Kidney (tissue), 22 donors: ENCODE measurements at places on chromosomes 3 and 15. TPM values are rescaled to one million over a fixed set of nuclear protein-coding genes. Genes with fewer than 3 reads are reported as not detected.

DNA sequence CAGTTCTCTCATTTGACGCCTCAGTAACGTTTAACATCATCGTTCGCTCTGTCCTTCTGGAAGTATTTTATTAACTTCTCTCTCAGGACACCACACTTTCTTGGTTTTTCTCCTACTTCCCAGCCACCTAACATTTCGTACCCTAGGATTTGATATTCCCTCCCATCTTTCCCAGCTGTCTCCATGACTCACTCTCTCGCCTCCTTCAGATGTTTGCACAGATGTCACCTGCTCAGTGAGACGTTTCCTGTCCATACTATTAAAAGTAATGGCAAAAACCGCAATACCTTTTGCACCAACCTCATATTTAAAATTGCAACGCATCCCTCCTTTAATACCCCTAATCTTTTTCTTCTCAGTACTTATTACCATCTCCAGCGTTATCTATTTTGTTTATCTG, 62.1 kb upstream of the SPRED1 start:
- DNase-seq: no peak

- DNase-seq: no peak
Observed at GRCh38 chr3:188598894-188599293, 444.9 kb downstream of the LPP start.

DNA sequence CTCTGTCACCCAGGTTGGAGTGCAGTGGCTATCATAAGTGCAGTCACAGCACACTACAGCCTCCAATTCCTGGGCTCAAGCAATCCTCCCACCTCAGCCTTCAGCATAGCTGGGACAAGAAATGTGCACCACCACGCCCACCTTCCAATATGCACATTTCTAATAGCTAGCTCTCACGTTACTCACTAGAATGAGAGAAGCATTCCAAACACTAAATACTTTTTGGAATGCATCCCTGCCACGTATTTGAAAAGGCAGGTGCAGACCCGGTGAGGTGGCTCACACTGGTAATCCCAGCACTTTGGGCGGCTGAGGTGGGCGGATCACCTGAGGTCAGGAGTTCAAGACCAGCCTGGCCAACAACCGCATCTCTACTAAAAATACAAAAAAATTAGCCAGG, 7.6 kb upstream of the TCF12 start:
- no peak for DNase-seq

DNA sequence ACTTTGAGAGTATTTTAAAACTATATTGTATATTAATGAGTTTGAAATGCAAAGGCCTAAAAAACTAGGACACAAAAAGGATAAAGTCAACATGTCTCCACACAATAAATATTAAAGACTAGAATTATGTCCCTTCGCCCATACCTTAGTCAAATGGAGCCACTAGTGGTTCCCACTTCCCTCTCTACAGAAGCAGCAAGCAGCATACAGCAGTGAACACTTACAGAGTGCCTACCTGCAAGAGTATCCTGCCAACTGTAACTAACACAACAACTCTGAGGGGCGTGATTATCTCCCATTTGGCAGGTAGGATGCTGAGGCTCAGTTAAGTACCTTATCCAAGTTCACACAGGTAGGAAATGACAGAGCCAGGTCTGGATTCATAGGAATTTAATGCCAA, 17.2 kb downstream of the DYNC1LI1 start:
- DNase-seq: no peak

DNA sequence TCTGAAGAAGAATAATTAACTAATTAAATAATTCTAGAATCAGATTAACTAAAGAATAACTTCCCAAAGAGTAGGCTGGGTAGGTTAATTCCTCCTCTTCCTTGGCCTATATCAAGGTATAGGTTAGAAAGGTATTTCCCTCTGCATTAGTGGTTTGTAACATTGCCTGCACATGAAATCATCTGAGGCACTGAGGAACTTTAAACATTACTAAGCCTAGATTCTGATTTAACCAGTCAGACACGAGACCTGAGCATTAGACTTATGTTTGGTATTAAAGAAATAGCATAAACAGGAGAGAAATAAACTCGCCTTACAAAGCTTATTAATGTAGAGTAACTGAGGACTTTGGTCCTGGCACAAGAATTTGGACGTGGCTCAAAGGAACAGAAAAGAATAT, 84.2 kb downstream of the FGF7 start:
- no peak for DNase-seq

DNA sequence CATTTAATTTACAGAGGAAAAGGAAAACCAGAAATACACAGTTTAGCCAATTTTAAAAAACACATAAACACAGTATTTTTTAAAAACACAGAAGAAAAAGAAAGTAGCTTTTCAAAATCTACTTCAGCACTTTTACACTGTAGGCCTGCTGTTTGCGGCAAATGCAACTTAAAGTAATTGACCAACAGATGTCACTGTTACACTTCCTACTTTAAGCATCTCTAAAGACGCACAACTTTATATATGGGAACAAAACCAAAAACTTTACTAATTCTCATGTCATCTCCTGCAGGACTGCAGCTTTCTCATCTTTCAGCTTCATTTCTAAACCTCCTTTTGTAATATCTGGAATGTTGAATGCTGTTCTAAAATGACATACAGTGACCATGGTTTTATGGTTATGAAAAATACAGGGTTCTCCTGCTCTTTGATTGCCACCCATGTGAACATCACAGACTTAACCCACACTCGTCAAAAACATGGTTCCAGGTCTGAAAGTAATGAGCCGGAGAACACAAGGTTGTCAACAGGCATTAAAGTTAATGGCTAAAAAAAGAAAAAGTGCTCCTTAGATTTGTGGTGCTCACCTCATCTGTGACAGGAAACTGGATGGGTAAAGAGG, 107.9 kb downstream of the FMN1 start:
- DNase-seq: no peak

GRCh38 chr3:31942446-31942845, 38.6 kb downstream of the OSBPL10 start:
- DNase-seq: no peak

- DNase-seq: no peak
Observed at GRCh38 chr3:7871003-7871560, 630.5 kb upstream of the LMCD1 start.

DNA sequence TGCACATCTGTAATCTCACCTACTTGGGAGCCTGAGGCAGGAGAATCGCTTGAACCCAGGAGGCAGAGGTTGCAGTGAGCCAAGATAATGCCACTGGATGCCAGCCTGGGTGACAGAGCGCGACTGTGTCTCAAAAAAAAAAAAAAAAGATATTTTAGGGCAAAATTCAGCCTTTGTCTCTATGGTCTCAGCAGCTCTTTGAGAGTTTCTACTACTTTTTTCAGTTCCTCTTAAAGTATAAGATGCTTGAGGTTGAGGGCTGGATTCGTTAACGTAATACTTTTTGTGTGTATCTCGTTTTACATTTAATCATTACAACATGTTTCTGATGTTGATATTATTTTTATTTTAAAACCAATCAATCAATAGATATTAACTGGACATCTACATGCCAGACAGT, 381.2 kb upstream of the TBL1XR1 start:
- no peak for DNase-seq

- DNase-seq: no peak
Observed at GRCh38 chr3:195727606-195728195, 6.9 kb downstream of the MUC20 start.

DNA sequence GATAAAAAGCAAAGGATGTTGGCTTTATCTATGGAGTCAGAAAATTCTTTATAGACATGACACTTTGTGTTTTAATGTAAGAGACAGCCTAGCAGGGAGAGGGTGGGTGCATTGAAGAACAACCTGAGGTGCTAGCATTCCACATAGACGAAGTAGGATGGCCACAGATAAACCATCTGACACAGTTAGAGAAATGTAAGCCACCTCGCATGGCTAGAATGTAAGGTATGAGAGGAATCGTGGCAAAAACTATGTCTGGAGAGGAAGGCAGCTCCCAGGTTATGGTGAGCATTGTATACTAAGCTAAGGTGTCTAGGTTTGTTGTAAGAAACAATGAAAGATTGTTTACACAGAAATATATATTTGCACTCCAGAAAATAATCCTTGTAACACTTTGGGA, 194.0 kb upstream of the SLITRK3 start:
- DNase-seq: no peak

- DNase-seq: peak; percentile 72
Observed at GRCh38 chr3:32596909-32597369, 26.3 kb upstream of the DYNC1LI1 start.

GRCh38 chr3:108096532-108097321, 5.9 kb upstream of the CD47 start:
- DNase-seq: no peak

DNA sequence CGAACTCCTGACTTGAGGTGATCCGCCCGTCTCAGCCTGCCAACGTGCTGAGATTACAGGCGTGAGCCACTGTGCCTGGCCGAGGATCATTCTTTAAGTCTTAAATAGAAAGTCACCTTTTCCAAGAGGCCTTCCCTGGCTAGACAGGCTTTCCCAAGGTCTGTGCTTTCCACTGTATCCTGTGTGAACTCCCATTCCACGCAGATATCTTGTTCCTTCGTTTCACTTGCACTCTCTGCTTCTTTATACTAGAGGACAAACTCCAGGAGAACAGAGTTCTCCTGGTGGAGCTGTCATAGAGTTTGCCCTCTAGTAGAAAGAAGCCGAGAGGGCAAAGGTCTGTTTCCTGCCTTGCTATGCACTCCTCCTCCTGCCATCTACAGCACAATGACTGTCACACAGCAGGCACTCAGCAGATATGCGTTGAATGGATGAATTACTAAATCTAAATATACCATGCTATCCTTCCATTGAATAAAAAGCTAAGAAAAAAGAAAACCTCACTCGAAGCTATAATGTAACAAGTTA, 211.2 kb downstream of the FOXP1 start:
- DNase-seq: no peak

- DNase-seq: no peak
Observed at GRCh38 chr15:57604507-57604906, 12.8 kb downstream of the MYZAP start.

DNA sequence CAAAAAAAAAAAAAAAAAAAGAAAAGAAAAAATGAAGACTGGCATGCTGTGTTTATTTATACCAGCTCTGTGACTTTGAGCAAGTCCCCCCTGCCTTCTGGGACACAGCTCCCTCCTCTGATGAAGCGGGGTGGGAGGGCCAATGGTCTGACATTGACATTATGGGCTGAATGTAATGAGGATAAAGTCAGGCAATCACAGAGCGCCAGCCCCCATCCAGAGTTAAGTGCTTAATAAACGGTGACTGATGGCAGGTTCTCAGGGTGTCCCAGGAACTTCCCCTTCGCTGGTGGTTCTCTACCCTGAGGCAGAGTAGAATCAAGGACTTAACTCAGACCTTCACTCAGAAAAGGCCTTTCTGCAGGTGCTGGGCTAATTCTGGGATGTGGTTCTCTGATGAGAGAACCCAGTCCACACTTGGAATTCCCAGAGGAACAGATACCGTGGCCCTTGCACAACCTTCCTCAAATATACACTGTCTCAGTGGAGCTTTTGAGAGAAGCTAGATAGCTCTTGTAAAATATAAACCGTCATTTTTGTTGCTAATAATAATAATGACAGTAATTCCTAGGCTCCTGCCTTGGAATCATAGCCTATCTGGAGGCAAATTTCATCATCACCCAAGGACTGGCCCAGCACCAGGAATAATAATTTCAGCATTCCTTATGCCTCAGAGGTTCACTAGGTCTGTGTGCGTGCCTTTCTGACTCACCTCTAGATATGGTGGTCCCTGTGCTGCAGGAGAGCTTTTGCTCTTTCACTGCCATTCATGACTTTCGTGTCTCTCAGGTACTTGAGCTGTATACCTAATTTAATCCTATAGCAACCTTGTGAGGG, 115.8 kb downstream of the RPLP1 start:
- no peak for DNase-seq

GRCh38 chr3:61718565-61718964, 157.2 kb downstream of the PTPRG start:
- no peak for DNase-seq

DNA sequence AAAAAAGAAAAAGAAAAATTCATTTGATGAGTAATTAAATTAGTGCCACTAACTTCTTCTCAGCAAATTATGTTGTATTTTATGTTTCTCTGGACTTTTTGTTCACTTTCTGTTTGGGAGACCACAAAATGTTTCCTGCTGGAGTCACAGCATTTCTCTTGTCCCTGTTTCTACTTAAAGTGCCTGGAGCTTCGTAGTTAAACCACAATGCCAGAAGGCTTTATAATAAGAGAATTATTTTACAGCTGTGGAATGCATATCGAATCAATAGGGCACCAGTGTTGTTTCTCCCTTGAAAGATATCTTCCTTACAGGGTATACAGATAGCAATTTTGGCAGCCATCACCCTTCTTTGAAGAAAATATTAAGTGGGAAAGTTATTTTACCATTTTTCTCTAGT, 3.2 kb downstream of the DTWD1 start:
- DNase-seq: no peak

DNA sequence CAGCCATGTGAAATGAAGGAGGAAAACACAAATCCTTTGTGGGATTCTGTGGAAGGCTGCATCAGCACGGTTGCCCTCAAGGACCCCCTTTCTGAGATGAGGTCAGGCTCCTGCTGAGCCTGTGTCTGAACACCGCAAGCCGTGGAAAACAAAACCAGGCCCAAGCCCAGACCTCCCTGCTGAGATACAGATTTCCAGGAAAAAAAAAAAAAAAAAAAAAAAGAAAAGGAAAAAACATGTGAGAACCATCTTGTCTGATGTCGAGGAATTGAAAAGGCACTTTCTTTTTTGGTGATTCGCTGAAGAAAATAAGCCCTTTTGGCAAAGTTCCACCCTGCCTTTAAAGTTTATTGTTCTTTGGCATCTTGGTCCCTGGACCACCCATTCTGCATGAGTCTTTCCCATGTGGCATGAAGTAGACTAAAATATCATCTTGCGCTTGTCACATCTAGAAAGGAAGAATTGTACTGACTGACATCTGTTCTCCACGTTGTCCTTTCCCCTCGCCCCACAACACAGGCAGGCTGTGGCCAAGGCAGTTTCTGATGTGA, 117.6 kb downstream of the CHST2 start:
- peak; percentile 43 for DNase-seq

GRCh38 chr15:100911086-100911485, 8.1 kb upstream of the LRRK1 start:
- no peak for DNase-seq

ST8SIA2 gene
- polyA plus RNA-seq: not detected

RPL35A gene
- polyA plus RNA-seq: 1,510 TPM

TRANK1 gene
- polyA plus RNA-seq: 1.2 TPM

CPN2 gene
- polyA plus RNA-seq: 15.8 TPM

IQCF5 gene
- not detected for polyA plus RNA-seq

SH3GL3 gene
- not detected for polyA plus RNA-seq

DPPA4 gene
- not detected for polyA plus RNA-seq

FBXO40 gene
- polyA plus RNA-seq: not detected

SLC12A1 gene
- 370 TPM for polyA plus RNA-seq

PLD1 gene
- 11.2 TPM for polyA plus RNA-seq

STRA6 gene
- polyA plus RNA-seq: 31.9 TPM

SLC24A5 gene
- not detected for polyA plus RNA-seq

SATB1 gene
- polyA plus RNA-seq: 6.2 TPM

CEP70 gene
- polyA plus RNA-seq: 22.6 TPM
